IPS-NIHi11 (cell line): ENCODE measurements at places on chromosomes 11 and 22.

- no peak for DNase-seq
Observed at GRCh38 chr22:38966942-38967341, 9.5 kb downstream of the APOBEC3A start.

- no peak for DNase-seq
Observed at GRCh38 chr22:38707346-38707745, 1.6 kb downstream of the GTPBP1 start.

DNA sequence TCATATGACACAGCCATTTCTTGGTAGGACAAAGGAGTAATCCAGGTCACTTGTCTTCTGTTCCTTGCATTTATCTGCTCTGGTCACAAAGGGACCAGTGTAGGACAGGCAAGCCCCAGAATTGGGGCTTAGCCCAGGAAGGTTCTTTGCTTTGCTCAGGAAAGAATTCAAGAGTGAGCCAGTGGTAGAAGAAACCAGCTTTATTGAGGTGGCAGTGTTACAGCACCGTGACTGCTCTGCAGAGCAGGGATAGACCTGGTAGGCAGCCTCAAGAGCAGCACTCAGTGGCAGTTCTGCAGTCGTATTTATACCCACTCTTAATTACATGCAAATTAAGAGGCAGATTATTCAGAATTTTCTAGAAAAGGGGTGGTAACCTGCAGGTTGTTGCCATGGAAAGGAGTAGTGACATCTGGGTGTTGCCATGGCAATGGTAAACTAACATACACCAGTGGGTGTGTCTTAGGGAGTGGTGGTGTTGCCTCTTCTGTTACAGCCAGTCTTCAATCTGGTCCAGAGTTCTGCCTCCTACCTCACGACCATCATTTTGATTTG, 84.9 kb upstream of the RAB1B start:
- no peak for DNase-seq

GRCh38 chr11:134359646-134360045, 27.9 kb downstream of the GLB1L2 start:
- no peak for DNase-seq

DNA sequence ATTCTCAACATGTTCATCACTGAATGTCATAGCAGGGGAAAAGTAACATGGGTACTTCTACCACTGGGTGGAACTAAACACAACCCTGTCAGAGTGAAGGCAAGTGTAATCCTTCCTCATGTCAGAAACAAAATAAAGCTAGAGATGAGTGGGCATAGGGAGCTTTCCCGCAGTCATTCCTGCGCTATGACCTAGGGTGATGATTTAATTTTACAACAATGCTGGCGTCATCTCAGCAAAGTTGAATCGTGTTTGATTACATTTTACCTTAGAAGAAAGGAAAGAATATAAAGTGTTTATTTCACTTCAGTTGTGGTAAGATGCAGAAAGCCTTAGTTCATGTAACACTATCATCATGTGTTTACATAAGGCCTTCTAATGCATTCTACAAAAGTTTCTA, 355.6 kb downstream of the METTL15 start:
- no peak for DNase-seq

DNA sequence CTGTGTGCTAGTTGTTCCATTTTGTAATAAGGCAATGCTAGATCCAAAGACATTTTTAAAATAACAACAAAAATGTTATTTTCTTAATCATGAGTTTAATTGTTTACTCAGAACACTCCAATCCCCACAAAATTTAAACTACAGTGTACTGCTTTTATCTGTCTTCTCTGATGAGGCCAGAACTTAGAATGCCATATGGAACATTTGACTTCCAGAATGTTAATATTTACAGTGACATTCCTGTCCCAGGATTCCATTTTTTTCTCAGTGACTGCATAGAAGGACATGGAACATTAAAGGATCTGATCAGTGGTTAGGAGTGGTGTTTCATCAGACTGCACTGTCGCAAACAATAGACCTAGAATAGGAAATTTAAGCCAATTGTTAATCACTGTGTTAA, 494.9 kb upstream of the ARHGAP42 start:
- DNase-seq, result no peak

DNA sequence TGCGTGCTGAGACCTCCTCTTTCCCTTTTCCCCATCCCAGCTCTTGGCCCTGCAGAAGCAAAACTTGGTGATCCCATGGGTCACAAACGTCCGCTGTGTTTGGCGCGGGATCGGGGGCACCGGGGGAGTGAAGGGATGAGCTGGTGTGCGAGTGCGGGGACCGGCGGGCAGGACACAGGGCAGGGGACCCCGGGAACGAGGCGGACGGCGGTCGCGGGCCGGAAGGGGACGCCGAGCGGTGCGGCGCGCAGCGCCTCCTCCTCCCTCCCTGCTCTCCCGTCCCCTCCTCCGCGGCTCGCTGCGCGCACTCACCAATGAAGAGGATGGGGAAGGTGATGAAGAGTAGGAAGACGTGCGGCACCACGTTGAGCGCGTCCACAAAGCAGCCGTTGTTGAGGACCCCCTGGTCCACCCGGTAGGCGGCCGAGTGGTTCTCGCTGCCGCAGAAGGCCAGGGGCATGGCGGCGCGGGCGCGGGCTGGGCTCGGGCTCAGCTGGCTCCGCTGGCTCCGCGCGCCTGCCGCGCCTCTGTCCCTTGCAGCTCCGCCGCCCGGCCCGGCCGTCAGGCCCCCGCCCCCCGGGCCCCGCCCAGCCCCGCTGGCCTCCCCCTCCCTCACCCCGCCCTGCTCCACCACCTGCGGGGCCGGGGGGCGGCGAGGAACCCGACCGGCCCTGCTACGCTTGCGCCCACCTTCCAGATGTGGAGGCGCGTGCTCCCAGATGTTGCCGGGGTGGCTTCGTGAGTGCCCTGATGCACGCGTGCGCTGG, at the start of gene ABCC8:
Gene ABCC8 (minus strand): TSS at position 529 of the 767 bp plus-strand sequence. CDS start 69 bp downstream, at position 460.
- peak; percentile 73 for DNase-seq

GRCh38 chr22:27788500-27789288, 12.9 kb downstream of the MN1 start:
- DNase-seq, result no peak

- DNase-seq, result no peak
Observed at GRCh38 chr22:29647954-29648737, 44.7 kb downstream of the NF2 start.
